ENCODE measurements at places on chromosomes 1 and 21. TPM values are rescaled to one million over a fixed set of nuclear protein-coding genes. Genes with fewer than 3 reads are reported as not detected.

PRAMEF14 gene
- not detected for total RNA-seq

PLPPR5 gene
- not detected for total RNA-seq

CELA2B gene
- not detected for total RNA-seq

DIO1 gene
- not detected for total RNA-seq

CFHR2 gene
- total RNA-seq = not detected

- no peak for DNase-seq
These were observed 70.1 kb downstream of the TENT5C start for GRCh38 chr1:117675907-117676430.

GRCh38 chr1:77446841-77447555 lies 165.2 kb downstream of the AK5 start:
- DNase-seq = no peak

- DNase-seq = no peak
These were observed 85.7 kb downstream of the TGFB2 start for GRCh38 chr1:218430822-218431221.

- no peak for DNase-seq
These were observed 97.4 kb downstream of the PRDM2 start for GRCh38 chr1:13797397-13797796.

Data from chondrocyte (in vitro differentiated cells).